Activated CD8-positive, alpha-beta memory T cell treated with anti-CD3 and anti-CD28 coated beads for 1 hour (primary cell): ENCODE measurements at places on chromosomes 5 and 9.

- DNase-seq = no peak
These were observed 775.9 kb upstream of the CDH9 start for GRCh38 chr5:27814286-27814685.

DNA sequence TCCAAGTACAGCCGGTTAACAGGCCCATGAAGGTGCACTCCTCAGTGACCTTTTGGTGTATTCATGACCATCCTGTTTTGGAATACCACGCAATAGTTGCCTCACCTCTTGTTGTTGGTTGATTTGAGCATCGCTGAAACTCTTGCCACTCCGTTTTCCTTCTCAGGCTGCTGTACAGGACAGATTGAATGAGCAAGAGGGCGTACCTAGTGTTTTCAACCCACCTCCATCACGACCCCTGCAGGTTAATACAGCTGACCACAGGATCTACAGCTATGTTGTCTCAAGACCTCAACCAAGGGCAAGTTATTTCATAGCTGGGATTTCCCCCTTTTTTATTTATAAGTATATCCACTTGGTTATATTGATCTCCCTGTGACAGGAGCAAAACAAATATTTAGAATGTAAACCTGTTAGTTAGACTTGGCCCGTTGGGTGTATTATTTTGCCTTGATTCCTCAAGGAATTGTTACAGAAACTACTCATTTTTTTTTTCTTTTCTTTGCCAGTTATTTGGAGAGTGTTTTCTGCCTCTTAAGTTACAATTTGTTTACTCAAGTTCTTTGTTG lies 38.1 kb downstream of the FAF2 start:
- DNase-seq = no peak

DNA sequence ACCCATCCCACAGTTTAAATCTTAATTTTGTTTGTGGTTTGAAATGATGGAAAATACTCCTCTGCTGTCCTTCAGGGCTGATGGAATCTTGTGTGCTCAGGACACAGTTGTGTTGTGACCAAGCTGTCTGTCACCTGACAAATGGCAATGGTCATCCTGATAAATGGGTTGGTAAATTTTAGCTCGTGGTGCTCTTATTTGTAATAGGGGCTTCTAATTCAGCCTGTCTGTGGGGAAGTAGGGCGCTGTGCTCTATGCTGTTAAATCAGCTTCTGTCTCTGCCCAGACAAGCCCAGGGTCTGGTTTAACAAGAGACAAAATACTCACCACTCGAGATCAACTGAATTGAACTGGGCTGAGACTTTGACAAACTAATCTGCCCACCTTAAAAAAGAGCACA lies 4.5 kb downstream of the LRRTM2 start:
- DNase-seq = no peak

DNA sequence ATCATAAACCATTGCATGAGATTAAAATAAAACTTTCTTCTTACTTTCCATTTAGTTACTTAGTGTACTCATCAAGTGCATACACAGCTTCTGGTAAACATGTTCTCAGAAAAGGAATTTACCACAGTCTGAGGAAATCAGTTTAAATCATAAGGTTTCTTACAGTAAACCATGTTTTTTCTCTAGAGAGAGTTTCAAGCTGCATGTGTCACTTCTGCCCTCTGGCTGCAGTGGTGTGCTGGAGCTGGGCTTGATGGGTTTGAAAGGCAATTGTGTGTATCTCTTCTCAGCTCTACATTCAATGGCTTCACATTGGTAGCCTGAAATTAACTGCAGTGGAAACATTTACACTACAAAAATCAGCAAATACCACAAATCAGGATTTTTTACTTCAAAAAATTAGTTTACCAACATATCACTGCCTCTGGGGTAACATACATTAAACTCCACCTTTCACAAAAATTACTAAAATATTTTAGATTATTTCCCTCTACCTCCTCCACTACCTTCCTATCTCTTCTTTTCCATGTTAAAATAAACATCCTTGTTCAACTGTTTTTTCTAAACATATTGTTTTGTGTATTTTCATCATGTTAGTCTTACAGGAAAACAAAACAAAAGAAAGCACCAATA lies 414.3 kb downstream of the ANXA1 start:
- DNase-seq = no peak

GRCh38 chr5:150434464-150434863 lies 15.1 kb downstream of the RPS14 start:
- no peak for DNase-seq

- no peak for DNase-seq
These were observed 42.4 kb upstream of the LARP1 start for GRCh38 chr5:154712518-154713437.

- DNase-seq = no peak
These were observed 120.1 kb downstream of the WNK2 start for GRCh38 chr9:93303806-93304573.

- no peak for DNase-seq
These were observed 42.8 kb upstream of the SVEP1 start for GRCh38 chr9:110622368-110622767.

DNA sequence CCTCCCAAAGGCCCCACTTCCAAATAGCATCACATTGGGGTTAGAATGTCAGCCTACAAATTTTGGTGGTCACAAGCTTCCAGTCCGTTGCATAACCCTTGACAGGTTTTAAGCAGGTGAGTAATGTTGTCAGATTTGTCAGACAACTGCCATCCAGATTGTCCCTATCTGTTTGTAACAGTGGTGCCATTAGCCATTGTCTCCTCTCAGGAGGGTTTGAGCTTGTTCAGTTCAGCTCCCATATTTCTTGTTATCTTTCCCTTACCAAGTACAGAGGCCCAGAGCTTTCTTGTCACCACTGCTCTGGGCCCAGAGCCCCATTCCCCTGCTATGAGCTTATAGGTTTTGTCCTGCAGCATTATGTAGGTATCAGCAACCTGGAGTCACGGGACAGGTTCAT lies 14.8 kb upstream of the GSN start:
- no peak for DNase-seq

- no peak for DNase-seq
These were observed 406.0 kb upstream of the DMAC1 start for GRCh38 chr9:8205576-8205975.
